ENCODE measurements at places on chromosomes 12 and 14. TPM values are rescaled to one million over a fixed set of nuclear protein-coding genes. Genes with fewer than 3 reads are reported as not detected.

- peak; percentile 1 for DNase-seq
- no peak within 1 kb of the TSS for H3K27ac ChIP-seq
- H3K27me3 ChIP-seq: no peaks in the 10 kb centered on the region
- H3K4me1 ChIP-seq: no peaks in the 10 kb centered on the region
- peak within 1 kb of the TSS; percentile 79 for H3K4me3 ChIP-seq
- H3K36me3 ChIP-seq: no peaks in the 10 kb centered on the region
Measured at GRCh38 chr12:10673659-10674384, at the start of gene STYK1. Gene STYK1, minus strand, starts transcription at chr12:10674052. Its CDS starts 39,434 bp downstream, at chr12:10634618.

DNA sequence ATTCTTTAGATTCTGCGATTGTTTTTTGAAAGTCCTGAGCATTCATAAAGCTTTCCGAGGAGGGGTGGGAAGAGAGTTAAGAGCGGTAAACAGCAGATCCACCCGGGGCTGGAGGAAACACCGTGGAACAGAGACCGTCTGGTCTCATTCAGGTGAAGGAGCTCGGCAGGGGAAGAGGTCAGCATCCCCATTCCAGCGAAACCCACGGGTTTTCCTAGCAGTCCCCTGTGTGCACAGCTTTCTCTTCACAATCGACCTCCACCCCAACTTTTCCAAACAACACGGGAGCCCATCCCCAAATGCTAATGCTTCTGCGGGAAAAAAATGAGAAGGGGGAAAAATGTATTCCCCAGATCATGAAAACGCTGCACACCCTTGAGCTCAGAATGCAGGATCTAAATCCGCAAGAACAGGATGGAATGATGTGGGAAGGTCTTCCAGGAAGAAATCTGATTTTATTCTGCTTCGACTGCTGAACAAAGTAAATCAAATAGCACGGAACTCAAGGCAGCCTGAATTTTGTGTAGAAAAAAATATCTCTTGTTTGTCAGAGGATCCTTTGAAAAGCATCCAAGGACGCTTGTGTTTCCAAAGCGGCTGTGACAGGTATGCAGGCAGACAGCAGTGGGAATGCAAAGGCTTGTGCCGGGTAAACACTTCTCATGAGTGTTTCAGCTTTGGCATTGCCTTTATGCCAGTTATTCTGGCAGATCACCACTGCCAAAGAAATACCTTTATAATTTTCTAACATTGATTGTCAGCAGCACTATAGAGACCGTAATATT is 128.8 kb downstream of the NDUFA12 start:
- H3K4me3 ChIP-seq: no peak overlapping the region
- no peak for DNase-seq
- no peak overlapping the region for H3K27ac ChIP-seq
- no peaks in the 10 kb centered on the region for H3K36me3 ChIP-seq
- no peaks in the 10 kb centered on the region for H3K4me1 ChIP-seq

DNA sequence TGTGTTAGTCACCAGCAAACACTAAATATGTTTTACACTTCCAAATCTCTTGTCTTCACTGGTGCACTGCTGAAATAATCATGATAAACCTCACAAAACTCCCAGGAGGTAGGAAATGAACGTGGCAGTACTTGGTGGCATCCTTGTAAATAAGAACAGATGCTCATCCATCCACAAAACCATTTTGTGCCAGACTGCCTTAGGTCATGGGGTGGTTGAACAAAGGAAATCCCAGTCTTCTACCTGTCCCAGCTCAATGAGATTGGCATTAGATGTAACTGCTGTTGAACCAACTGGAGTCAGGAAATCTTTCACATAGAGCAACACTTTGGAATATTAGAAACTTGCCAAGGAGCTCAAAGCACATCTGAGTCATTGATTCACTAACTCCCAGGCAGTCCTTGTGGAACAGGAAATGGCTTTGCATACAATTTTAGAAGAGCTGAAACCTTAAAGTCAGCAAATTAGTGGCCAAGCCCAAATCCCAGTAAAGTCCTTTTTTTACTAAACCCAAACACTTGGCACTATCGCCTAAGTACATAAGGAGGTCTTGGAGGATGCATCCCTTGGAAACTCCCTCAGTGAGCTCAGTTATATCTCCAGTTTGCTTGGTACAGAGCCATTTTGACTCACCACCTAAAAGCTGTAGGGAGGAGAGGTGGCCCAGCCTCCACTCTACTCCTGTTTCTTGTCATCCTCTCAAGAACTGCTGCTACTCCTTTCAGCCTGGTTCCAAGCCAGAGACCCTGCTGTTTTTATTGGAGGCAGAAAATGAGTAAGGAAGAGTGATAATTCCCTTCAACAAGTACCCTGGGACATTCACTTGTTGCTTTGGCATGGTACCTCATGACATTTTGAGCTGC is 208.0 kb downstream of the NOVA1 start:
- DNase-seq: peak; percentile 51
- H3K36me3 ChIP-seq: no peaks in the 10 kb centered on the region
- H3K4me1 ChIP-seq: no peaks in the 10 kb centered on the region
- no peaks in the 10 kb centered on the region for H3K27me3 ChIP-seq
- no peak overlapping the region for H3K27ac ChIP-seq
- H3K4me3 ChIP-seq: no peak overlapping the region

GRCh38 chr14:103056322-103057027 is 874 bp downstream of the CDC42BPB start:
- H3K4me1 ChIP-seq: no peaks in the 10 kb centered on the region
- DNase-seq: peak; percentile 35
- no peaks in the 10 kb centered on the region for H3K36me3 ChIP-seq
- no peaks in the 10 kb centered on the region for H3K27me3 ChIP-seq
- H3K4me3 ChIP-seq: peak overlapping the region; percentile 75

GRCh38 chr14:90398315-90398839 is 1.5 kb downstream of the CALM1 start:
- H3K27me3 ChIP-seq: no peaks in the 10 kb centered on the region
- H3K4me1 ChIP-seq: peaks cover 14% of the 10 kb centered on the region
- peaks cover 22% of the 10 kb centered on the region for H3K36me3 ChIP-seq
- peak overlapping the region; percentile 9 for H3K27ac ChIP-seq
- no peak for DNase-seq

DNA sequence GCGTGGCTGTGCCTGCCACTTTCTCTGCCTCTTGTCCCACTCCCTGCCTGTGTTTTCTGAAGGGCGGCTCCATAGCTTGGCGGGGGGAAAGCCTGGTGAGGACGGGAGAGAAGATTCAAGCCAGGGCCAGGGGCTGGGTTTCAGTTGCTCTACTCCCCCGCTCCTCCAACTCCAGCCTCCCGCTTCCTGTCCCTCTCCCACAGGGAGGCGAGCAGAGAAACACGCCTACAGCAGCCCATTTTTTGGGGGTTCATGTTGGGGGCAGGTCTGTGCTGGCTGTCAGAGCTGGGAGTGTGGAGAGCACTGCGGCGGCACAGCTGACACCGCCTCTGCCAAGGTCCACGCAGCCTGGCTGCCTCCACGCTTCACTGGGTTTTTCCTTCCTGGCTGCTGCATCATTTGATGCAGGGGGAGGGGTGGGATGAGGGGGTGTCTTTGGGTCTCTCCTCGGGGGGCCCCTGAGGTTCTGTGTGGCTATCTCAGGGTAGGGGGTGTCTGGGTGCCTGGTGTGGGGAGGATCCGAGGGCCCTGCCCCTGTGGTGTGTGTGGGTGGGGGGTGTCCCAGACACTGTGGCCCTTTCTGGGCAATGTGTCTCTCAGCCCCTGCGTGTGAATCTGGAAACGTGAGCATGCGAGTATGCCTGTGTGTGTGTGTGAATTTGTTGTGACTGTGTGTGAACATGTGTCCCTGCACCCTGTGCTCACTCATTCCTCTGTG is 10.7 kb upstream of the KRT80 start:
- H3K27ac ChIP-seq: peak overlapping the region; percentile 14
- no peaks in the 10 kb centered on the region for H3K36me3 ChIP-seq
- H3K4me1 ChIP-seq: peaks cover 38% of the 10 kb centered on the region
- H3K27me3 ChIP-seq: no peaks in the 10 kb centered on the region
- DNase-seq: no peak

Gene TAS2R19
- total RNA-seq: 3.1 TPM

DNA sequence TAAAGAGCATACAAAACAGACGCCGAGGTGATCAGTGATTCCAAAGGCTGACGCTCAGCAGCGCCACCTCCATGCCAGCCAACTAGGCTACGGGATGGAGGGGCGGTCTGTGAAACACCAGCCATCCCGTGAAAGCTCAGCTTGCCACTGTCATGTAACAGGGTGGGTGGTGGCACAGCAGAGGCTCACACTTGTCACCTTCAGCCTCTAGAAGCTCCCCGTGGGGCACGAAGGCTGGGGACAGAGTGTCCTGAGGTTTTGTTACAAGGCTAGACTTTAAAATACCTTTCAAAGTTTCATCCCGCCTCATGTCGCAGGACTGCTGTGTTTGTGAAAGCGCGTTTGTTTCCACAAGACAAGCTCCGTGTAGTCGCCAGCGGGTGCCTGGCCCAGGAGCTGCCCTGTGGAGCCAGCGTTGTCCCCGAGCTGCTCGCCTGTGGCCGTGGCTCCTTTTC is 20.7 kb downstream of the XRCC3 start:
- peaks cover 22% of the 10 kb centered on the region for H3K4me1 ChIP-seq
- peaks cover 26% of the 10 kb centered on the region for H3K36me3 ChIP-seq
- DNase-seq: no peak
- H3K27me3 ChIP-seq: no peaks in the 10 kb centered on the region
- H3K27ac ChIP-seq: no peak overlapping the region

- DNase-seq: peak; percentile 23
- H3K4me1 ChIP-seq: peaks cover 16% of the 10 kb centered on the region
- no peak overlapping the region for H3K27ac ChIP-seq
Measured at GRCh38 chr12:57592551-57593165, 1.7 kb downstream of the PIP4K2C start.

DNA sequence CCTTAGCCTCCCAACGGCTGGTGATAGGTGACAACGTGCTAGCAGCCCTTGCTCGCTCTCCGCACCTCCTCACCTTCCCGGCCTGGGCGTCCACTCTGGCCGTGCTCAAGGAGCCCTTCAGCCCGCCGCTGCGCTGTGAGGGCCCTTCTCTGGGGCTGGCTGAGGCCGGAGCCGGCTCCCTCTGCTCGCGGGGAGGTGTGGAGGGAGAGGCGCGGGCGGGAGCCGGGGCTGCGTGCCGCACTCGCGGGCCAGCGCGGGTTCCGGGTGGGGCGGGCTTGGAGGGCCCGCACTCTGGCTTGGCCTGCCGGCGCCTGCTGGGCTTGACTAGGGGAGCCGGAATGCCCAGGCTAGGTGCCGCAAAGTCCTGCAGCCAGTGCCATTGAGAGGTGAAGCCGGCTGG is 131.1 kb downstream of the CCER1 start:
- no peaks in the 10 kb centered on the region for H3K4me1 ChIP-seq
- DNase-seq: no peak
- H3K4me3 ChIP-seq: no peak overlapping the region
- H3K27ac ChIP-seq: no peak overlapping the region

DNA sequence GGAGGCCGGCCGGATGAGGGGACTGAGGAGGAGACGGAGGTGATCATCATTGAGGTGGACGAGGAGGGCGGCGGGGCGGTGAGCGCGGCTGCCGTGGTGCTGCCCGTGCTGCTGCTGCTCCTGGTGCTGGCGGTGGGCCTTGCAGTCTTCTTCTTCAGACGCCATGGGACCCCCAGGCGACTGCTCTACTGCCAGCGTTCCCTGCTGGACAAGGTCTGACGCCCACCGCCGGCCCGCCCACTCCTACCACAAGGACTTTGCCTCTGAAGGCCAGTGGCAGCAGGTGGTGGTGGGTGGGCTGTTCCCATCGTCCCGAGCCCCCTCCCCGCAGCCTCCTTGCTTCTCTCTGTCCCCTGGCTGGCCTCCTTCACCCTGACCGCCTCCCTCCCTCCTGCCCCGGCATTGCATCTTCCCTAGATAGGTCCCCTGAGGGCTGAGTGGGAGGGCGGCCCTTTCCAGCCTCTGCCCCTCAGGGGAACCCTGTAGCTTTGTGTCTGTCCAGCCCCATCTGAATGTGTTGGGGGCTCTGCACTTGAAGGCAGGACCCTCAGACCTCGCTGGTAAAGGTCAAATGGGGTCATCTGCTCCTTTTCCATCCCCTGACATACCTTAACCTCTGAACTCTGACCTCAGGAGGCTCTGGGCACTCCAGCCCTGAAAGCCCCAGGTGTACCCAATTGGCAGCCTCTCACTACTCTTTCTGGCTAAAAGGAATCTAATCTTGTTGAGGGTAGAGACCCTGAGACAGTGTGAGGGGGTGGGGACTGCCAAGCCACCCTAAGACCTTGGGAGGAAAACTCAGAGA is 9.6 kb downstream of the MMP14 start:
- H3K27ac ChIP-seq: peak overlapping the region; percentile 74
- H3K27me3 ChIP-seq: no peaks in the 10 kb centered on the region
- H3K36me3 ChIP-seq: peaks cover 50% of the 10 kb centered on the region
- H3K4me1 ChIP-seq: peaks cover 53% of the 10 kb centered on the region

DNA sequence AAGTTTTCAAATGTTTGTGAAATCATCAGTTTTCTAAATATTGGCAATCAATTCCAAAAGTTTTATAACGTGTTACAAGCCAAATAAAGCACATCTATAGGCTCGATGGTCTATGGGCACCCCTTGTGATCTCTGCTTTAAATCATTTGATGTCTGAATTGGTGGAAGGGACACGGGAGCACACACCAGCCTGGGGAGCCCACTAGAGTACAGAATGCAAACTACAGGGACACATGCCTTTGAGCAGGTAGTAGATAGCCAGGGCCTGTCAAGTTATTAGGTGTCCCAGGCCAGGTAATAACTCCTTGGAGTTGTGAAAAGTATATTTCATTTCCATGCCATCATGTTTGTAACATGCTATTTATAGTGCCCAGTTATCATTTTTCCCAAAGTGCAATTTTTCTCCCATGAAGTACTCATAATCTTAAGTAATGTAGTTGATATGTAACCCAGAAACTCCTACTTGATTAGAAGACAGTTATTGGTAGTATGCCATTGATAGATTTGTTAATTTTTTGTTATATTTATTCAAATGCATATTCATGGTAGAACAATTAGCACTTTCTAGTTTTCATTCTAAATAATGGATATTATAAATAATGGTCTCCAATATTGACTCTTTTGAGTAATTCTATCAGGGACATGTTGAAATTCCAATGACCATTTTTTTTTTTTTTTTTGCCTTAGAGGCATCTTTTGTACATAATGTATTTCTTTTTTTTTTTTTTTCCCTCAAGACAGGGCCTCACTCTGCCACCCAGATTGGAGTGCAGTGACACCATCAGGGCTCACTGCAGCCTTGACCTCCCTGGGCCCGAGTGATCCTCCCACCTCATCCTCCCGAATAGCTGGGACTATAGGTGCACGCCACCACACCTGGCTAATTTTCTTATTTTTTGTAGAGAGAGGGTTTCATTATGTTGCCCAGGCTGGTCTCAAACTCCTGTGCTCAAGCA is 96.9 kb upstream of the FGD4 start:
- no peak for DNase-seq
- H3K4me3 ChIP-seq: no peak overlapping the region
- H3K27ac ChIP-seq: no peak overlapping the region
- H3K4me1 ChIP-seq: no peaks in the 10 kb centered on the region
- no peaks in the 10 kb centered on the region for H3K27me3 ChIP-seq

Gene TAS2R50
- total RNA-seq: 0.60 TPM

Gene ENDOU
- total RNA-seq: not detected

Gene CD163
- total RNA-seq: not detected

GRCh38 chr14:90576981-90577660 is 180.3 kb downstream of the CALM1 start:
- no peak for DNase-seq
- no peaks in the 10 kb centered on the region for H3K4me1 ChIP-seq
- H3K27me3 ChIP-seq: no peaks in the 10 kb centered on the region
- no peak overlapping the region for H3K4me3 ChIP-seq
- H3K36me3 ChIP-seq: no peaks in the 10 kb centered on the region
- H3K27ac ChIP-seq: no peak overlapping the region

Gene BICDL1
- 7.3 TPM for total RNA-seq
